ENCODE measurements at places on chromosomes 7 and 10.

DNA sequence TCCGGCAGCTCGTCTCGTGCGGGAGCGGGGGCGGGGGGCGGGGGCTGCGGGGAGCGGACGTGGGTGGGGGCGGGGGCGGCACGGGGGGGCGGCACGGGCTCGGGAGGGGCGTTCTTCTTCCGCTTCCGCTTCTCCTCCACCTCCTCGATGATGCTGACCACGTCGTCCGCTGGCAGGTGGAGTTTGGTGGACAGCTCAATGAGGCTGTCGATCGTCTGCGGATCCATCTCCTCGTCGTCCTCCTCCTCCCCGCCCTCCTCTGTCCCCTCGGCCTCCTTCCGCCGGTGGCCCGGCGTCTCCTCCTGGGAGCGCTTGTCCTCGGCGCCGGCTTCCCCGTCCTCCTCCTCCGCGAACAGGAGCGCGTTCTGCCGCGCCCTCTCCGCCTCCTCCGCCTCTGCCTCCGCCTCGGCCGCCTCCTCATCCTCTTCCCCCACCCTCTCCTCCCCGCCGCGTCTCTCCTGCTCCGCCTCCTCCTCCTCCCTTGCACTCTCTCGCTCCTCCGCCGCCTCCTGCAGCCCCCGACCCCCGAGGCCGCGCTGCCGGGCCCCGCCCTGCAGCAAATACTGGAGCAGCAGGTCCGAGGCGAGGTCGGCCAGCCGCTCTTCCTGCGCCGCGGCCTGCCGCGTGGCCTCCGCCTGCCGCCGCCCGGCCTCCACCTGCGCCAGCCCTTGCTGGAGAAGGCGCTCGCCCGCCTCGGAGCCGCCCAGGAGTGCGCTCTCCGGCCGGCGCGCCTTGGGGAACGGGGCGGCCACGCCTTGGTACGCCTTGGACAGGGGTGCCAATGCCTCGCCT lies 1.9 kb downstream of the VGF start:
- DNase-seq = no peak

- no peak for DNase-seq
Measured at GRCh38 chr7:121924269-121925186, 51.6 kb downstream of the PTPRZ1 start.

GRCh38 chr10:80281784-80282765 lies 7.4 kb downstream of the MAT1A start:
- DNase-seq = no peak

DNA sequence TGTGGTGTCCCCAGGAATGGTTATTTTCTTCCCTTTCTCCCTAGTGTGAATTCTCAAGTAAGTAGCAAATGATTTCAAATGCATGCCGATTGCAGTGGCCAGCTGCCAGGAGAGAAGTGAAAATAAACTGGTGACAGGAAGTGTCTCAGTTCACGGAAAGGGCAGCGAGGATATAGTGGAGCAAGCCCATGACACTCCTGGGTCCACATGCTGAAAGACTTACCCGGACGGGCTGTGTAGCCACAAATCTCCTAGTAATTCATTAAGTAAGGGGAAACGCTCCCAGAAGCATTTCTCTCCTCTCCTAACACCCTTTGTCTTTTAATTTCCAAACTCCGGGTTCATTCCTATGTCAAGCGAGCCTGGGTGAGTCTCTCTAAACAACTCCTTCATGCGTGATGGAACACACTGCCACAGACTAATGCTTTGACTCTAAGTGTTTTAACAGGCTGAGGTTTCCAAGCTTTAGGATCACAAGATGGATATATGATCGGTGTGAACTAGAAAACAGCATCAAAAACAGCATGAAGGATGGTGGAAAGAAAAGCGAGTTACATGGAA lies 125.6 kb downstream of the CYP26A1 start:
- no peak for DNase-seq
